ENCODE measurements at places on chromosomes 1 and 21.

- DNase-seq, result no peak
Measured at GRCh38 chr21:40166291-40166843, 299.1 kb downstream of the PCP4 start.

- no peak for DNase-seq
Measured at GRCh38 chr1:215957663-215958062, 390.6 kb downstream of the KCTD3 start.

DNA sequence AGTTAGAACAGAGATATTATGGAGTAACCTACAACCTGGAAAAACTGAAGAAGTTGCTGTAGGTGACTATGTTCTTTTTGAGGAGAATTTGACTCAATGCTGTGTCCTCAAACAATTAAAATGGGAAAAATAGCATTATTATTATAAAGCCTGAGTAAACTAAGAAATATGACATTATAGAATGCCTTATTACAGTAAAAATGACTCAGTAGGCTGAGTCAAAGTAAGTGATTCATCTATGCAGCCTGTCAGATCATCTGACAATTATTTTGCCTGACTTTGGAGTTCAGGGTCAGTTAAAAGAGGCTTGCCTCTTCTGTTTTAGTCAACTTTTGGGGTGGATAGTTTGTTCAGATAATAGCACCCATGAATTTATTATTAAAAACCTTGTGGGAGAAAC is 150.8 kb upstream of the PTGFR start:
- no peak for DNase-seq

DNA sequence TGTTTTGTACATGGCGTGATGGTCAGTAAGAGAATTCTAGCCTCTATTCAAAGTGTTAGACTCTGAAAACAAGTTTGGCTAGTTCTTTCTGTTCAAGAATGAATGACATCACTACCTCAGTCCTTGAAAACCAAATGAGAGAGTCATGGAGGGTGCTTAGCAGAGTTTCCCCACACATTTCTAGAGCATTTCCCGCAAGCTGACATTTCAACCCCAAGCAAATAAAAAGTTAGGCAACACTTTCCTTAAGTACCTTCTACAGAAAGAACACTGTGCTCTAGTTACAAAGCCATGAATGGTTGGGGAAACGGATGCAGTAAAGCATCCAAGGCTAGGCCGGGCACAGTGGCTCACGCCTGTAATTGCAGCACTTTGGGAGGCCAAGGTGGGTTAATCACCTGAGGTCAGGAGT is 47.9 kb upstream of the SLC44A3 start:
- no peak for DNase-seq

DNA sequence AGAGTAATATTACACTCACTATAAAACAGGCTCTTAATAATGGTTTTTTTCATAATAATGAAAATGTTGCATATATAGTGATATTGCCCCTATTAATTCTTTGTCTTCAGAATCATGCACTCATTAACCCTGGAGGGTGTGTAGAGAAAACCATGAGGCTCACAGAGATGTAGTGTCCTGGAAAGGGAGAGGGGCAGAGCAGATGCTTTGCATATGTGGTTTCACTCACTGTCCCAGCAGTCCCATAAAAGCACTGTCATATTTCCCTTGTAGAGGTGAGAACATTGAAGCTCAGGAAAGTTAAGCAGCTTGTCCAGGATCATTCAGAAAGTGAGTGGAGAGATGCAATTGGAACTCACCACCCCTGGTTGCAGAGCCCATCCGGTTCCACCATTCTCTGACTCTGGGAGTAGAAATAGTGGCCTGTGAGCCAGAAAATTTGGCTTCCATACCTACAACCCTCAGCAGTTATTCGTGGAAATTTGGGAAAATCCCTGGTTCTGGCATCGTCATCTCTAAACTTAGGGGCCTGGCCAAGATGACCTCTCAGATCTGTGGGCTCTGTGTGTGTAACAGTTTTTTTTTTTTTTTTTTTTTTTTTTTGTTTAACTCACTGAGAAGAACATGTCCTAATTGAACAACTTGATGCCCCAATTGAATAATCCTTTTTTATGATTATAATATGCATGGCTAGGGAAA is 86.4 kb downstream of the RGL1 start:
- DNase-seq, result no peak

DNA sequence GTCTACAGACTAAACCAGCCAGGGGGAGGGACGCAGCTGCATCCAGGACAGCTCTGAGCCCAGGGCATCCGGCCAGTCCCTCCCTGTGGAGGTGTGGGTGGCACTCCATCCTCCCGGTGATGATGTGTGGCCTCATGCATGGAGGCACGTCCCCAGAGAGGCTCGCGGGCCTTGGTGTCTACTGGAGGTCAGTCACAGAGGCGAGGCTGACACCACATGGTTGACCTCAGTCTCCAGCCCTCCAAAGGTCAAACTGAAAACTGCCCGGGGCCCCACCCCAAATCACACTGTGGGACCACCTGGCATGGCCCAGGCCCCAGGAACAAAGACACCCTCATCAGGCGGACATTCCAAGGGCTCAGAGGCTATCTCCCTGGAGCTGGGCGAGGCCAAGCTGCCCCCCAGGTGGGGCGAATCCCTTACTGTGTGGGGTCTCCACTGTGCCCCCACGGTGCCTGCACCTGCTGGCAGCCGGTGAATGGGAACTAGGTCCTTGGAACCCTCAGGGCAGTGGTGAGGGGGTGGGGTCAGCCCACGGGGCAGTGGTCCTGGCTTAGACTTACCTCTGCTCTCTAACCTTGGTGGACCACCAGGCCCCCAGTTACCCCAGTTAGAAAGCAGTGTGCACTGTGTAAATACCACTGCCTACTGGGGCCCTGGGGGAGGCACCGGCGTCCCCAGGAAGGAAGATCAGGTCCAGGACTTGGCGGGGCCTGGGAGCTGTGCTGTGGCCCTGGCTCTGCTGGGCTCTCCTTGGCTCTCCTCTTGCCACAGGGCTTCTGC is 49.1 kb downstream of the TRPM2 start:
- DNase-seq, result no peak

DNA sequence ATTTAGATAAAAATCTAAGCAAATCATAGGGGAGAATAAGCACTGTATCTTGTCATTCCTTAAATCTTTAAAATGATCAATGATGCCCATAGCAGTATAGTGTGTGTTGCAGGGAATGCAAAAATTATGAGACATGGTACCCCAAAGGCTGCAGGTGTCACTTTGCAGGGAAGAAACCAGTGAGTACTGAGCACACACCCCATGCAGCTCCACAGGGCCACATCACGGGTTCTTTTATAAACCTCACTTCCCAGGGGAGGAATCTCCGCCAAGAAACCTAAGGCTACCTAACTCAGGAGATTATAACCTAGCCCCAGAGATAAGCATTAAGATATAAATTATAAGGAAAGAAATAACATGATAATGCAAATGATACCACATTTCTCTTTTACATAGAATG is 115.6 kb downstream of the APP start:
- no peak for DNase-seq

- no peak for DNase-seq
Measured at GRCh38 chr1:78501203-78501602, 10.4 kb downstream of the PTGFR start.

DNA sequence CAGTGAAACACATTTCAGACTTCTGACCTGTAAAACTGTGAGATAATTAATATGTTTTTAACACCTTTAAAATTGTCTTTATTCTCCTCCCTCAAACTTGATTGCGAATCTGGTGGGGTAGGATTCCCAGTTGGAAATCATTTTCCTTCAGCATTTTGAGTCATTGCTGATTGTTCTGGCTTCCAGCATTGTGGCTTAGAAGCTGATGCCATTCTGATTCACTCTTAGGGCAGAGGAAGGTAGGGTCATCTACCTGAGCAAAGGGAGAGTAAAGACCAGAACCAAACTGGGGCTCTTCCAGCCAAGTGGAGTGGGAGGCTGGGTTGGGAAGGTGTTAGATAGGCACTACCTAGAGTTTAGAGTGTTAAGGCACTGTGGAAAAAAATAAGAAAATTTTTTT is 61.2 kb downstream of the MPZL1 start:
- no peak for DNase-seq

GRCh38 chr1:15883326-15883725 is 35.8 kb downstream of the SPEN start:
- DNase-seq, result no peak

DNA sequence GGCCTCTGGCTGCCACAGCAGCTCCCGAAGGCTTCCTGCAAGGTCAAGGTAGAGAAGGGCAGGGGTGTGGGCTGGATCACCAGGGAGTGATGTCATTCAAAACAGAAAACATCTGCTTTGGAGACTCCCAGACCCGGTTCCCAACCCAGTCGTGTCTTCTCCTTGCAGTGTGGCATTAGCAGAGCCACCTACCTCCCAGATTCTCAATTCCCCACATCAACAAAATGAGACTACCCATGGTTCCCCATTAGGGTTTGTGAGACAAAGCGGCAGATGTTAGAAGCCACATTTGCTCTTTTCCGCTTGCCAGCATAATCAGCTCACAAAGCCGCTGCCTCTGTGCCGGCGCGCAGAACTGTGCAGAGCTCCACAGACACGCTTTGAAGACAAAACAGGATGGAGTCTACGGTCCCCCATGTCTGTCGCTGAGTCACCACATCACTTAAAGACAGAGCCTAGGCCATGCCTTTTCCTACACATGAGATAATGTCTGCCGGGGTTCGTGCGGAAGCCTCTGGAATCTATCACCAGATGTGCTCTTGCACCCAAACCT is 12.5 kb downstream of the KIF17 start:
- DNase-seq, result no peak

DNA sequence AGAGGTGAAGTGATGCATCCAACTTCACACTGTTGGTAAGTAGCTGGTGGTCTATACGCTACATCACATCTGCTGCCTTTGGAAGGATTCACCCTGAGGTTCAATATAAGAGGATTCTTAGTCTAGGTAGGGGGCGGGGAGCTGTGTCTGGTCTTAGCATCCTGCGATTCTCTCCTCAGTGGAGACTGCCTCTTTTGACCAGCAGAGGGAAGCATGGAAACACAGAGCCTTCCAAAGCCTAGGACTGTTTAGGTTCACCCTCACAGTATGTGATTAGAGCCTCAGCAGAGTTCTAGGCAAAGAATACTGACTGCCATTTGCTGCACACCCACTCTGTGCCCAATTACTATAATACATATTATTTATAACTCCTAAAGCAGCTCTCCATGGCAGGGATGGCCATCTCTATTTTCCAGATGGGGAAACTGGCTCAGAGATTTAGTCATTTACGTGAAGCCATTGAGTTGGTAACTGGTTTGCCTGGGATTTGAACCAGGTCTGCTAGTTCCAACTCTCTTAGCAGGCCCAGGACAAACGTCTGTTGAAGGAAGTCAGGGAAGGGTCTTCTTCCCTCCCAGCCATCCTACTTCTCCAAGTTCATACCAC is 28.9 kb upstream of the EFCAB14 start:
- no peak for DNase-seq

DNA sequence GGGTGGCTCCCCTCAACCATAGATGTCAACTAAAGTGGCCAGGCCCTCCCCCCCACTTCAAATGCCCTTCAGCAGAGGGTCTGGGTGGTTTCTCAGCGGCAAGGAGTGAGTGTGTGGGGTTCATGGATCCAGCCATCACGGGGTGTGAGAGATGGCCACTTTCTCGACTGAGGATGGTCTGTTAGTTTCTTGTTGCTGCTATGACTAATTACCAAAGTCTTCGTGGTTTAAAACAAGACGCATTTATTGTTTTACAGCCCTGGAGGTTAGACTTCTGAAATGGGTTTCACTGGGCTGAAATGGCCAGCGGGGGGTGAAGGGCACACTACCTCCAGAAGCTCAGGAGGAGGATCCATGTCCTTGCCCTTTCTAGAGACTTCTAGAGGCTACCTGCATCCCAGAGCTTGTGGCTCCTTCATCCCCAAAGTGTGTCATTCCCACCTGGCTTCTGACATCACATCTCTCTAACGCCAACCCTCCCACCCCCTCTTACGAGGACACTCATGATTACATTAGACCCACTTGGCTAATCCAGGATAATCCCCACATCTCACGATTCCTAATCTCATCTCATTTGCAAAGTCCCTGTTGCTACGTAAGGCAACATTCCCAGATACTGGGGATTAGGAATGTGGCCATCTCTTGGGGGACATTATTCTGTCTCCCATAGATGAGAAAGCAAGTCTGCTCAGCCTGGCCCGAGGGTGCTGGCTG is 53.0 kb downstream of the EPHB2 start:
- DNase-seq, result no peak

DNA sequence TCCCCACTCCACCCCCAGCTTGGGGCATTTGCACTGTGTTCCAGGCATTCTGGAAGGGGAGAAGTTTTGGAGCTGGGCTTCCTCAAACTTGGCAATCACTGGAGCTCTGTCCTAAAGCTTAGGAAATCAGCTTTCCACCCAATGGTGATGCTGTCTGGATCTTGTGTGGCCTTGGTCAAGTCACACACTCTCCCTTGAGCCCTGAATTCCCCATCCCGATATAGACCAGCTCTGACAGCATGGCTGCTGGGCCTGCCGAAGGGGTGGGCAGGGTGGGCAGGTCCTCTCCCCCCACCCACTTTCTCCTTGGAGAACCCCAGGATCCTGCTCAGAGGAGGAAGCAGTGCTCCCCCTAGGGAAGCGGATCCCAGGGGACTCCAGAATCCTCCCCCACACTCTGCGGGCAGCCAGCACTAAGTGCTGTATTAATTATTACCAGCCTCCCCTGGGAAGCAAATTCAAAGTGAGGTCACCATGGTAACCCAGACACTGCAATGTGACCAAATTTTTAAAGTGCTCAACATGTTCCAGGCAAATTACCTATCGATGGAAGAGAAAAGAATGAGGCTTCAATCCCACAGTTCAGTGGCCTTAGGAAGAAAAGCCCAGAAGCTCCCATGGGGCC is 21.3 kb upstream of the LDLRAP1 start:
- no peak for DNase-seq

DNA sequence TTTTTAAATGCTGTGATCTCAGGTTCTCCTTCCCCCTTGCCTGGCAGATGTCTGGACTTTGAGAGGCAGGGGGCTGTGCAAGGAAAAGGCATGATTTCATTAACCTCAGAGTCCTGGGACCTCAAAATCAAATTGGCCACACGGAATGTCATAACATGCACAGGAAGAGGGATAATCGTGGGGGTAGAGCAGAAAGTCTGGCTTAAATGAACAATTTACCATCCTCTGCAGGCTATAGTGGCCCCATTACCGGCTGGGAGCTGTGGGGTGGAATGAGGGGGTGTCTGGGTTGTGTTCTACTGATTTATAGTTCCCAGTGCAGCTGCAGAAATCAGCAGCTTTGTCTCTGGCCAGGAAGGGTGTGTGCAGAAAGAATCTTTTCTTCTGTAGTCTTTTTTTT is 10.8 kb downstream of the OPRD1 start:
- no peak for DNase-seq

DNA sequence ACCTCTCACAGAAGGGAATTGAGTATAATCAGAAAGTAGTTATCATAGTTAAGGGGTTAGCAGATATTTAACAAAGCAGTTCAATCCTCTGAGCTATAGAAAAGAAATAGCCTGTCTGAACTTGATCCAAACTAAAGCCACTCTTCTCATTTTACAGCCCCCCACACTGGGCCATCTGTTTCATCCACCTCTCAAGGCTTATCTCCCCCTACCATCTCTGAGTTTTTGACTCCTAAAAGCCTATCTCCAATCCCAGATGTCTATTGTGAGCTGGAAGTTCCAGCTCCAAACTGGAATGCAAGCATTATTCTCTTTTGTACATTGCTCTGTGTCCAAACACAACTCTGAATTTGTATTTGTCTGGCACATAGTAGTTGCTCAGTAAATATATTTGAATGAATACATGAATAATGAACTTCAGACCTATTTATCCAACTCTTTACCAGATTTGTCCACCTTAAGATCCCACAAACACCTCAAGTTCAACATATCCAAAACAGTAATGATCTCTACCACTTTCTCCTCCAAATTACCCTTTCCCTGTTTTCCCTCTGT is 98.1 kb downstream of the PLPP3 start:
- no peak for DNase-seq
